Activated naive CD8-positive, alpha-beta T cell treated with anti-CD3 and anti-CD28 coated beads, Interleukin-2, amount 50 U/mL, for 24 hours (primary cell): ENCODE measurements at places on chromosomes 7 and 10.
A peak's percentile ranks its signal among the peaks of the same experiment; 100 is the strongest.

DNA sequence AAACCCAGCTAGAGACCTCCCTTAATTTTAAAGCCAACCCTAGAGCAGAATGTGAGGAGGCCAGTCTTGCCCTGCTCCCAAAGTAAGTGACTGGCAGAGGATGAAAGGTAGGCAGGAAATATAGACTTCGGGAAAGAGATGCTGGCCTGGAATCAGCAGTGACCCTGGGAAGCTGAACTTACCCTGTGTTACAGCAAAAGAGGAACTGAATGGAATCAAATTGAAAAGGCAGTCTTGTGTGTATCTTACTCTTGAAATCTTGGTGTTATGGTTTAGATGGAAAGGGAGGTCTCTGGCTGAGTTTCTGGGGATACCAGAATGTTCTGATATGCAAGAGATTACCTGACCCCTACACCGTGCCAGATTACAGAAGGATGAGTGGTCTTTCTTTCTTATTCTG, 7.9 kb upstream of the CFAP43 start:
- no peak overlapping the region for H3K4me3 ChIP-seq
- H3K4me1 ChIP-seq = no peaks in the 10 kb centered on the region
- H3K27ac ChIP-seq = no peak overlapping the region
- peaks cover 19% of the 10 kb centered on the region for H3K27me3 ChIP-seq
- no peaks in the 10 kb centered on the region for H3K36me3 ChIP-seq
- DNase-seq = no peak

DNA sequence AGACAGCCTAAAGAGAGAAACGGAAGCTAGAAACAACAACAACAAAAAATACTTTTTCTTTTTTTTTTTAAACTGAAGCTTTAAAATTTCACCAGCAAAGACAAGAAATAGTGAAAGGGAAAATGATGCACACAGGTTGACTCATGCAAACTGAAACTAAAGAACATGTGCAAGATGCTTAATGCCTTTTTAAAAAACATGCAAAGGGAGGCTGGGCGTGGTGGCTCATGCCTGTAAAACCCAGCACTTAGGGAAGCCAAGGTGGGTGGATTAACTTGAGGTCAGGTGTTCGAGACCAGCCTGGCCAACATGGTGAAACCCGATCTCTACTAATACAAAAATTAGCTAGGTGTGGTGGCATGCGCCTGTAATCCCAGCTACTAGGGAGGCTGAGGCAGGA, 15.1 kb upstream of the CUBN start:
- peak; percentile 57 for DNase-seq
- no peak overlapping the region for H3K4me3 ChIP-seq
- peaks cover 23% of the 10 kb centered on the region for H3K4me1 ChIP-seq

DNA sequence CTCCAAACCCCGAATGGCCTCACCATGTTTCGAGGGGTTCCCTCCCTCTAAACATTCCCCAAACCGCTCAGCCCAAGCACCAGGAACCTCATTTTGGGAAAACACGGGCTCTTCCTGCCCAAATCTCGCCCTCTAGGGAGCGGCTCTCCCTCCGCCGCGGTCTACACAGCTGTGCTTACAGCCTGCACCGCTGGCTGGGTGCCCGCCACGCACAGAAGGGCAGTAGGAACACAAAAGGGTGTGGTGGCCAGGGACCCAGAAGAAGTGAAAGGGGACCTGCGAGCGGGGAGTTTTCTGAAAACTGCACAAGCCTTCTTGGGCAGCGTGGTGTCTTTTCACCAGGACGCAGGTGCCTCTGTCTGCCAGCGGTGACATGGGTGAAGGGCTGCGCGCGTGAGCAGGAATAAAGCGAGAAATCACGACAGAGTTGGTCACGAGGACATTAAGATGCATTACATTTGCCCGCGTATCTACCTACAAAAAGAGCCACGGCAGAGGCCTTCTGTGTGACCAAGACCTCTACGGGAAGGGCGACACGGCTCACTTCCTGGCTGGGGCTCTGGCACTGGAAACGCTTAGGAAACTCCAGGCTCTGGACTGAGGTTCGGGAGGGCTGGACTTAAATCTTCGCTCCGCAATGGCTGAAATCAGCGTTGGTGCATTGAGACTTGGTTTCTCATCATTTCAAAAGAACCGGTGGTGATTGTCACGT, 171.7 kb downstream of the LSM5 start:
- H3K4me1 ChIP-seq = no peaks in the 10 kb centered on the region
- no peak for DNase-seq
- H3K27ac ChIP-seq = no peak overlapping the region
- H3K36me3 ChIP-seq = no peaks in the 10 kb centered on the region
- H3K27me3 ChIP-seq = peaks cover 29% of the 10 kb centered on the region
- H3K4me3 ChIP-seq = no peak overlapping the region

- H3K27ac ChIP-seq = no peak overlapping the region
- H3K27me3 ChIP-seq = peaks cover 23% of the 10 kb centered on the region
- DNase-seq = no peak
- H3K4me3 ChIP-seq = no peak overlapping the region
Measured at GRCh38 chr10:3045471-3046209, 21.7 kb upstream of the PFKP start.
